CD8-positive, alpha-beta memory T cell (primary cell): ENCODE measurements at places on chromosomes 13 and 19.

DNA sequence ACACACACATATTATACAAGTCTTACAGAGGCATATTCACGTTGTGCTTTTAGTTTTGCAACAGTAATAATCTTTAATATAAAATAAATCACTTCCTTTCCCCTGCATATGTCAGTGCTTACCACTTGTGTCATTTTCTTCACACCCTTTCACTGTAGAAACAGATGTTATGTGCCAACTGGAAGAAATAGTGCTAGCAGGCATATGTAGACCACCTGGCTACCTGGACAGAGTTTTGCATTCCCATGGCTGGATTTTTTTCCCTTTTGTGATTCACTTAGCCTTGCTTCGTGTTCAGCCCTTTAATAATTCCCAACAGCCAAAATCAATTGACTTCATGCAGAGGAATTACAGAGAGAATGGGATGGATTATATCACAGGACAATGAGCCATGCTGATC lies 399.1 kb upstream of the SPRY2 start:
- DNase-seq, result no peak

GRCh38 chr19:55058781-55059610 lies 4.0 kb downstream of the RDH13 start:
- no peak for DNase-seq

- DNase-seq, result no peak
Observed at GRCh38 chr19:37692956-37693620, 26.5 kb downstream of the ZNF607 start.

- DNase-seq, result no peak
Observed at GRCh38 chr13:91372911-91373310, 25.4 kb downstream of the MIR17HG start.

GRCh38 chr13:47481536-47481935 lies 519.5 kb downstream of the SUCLA2 start:
- DNase-seq, result no peak

DNA sequence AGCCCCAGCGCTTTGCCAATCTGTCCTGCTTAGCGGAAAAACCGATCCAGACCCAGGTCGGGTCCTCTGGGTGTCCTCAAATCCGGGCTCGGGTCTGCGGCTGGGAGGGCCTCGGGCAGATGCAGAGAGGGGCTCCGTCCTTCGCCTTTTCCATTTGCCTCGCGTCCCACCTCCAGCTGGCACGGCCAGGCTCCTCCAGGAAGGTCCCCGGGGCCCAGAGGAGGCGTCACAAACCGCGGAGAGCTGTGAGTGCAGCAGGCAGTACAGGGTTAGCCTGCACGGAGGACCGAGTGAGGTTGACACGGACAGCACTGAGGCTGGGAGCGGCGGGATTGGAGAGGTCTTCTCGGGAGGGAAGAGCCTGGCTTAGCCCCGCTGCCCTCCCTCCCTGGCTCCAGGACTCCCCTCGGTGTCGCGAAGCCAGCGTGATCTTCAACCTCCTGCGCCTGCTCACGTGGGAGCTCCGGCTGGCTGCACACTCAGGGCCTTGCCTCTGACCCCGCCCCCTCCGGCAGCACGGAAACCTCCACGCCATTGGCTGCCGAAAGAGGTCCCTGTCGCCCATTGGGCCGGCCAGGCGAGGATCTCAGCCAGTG lies 2.8 kb upstream of the IFNL2 start:
- DNase-seq, result no peak

DNA sequence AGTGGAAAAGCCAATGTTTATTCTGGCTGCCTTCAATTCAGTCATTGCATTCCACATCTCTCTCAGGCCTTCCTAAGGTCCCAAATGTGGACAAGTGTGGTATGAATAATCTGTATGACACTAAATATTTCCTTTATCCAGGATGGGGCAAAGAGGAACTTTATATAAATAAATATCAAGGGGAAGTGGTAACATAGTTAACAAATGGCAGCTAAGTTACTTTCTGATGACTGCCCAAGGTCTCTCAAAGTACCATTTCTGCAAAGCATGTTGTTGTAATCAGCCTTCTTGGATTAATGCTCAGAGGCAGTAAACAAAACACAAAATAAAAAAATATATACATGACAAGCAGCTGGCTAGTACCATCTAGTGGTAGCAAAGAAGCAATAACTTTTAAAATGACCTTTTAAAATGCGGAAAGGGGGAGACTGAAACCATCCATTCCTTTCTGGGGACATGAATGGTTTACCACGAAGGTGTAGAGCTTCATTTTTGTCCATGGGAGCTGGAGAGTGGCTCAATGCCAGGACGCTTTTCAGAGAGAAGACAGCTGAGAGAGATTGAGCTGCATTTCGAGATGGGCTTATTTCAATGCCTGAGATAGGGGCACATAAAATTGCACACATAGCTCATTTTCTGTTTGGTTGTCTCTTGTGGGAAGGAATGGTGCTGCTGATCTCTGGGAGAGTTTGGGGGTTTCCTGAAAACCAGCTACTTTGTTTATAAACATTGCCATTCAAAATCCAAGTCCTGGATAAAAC lies 259.2 kb downstream of the RFC3 start:
- no peak for DNase-seq

DNA sequence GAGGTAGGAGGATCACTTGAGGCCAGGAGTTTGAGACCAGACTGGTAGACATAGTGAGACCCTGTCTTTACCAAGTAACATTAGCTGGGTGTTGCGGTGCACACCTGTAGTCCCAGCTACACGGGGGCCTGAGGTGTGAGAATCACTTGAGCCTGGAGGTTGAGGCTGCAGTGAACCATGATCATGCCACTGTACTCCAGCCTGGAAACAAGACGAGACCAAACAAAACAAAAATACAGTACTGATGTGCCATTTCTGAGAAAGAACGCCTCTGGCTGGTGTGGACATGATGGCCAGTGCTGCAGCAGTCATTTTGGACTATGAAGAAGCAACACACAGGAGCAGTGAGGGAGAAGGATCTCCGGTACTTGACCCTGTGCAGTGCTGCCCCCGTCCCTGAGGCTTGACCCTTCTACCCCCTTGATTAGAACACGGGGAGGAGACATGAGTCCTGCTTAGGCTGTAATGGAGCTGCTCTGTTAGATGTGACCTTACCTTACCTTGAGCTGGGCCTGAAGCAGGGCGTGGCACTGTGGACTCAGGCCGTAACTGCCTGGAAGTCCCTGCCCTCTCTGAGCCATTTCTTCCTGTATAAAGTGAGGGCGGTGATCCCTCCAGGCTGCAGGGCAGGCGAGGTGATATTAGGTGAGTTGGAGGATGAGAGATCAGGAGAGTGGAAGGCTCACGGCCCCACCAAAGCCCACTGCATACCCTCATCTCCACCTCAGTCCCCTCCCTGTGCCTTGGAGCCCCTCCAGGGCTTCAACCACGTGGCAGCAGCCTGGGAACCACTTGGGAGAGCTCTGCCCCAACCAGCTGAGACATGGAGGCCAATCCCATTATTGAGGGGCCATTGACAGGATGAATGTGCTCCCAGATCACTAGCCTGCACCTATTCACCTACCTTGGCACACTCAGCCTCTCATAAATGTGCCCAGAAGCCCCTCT lies 5.9 kb downstream of the RPL18A start:
- DNase-seq, result no peak

DNA sequence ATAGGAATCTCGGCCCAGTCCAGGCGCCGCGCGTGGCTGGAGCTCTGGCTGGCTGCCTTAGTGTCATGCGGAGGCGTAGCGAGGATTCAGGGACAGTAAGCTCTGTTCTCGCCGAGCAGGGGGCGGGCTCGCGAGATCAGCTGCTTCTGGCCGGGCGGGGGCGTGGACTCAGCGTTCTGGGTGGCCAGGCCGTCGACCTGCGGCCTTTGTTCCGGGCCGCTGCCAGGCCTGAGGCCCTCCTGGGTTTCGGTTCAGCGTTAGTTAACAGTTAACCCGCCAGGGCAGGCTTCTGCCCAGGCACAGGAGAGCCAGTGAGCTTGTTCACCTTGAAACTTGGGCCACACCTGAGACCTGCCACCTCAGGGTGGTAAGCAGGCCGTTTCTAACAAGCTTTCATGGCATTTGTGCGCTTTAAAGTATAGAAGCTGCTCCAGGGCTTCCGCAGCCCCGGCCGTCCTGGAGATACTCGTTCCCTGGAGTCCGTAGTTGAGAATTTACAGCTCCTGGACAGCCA lies 332.2 kb upstream of the SGCG start:
- no peak for DNase-seq

DNA sequence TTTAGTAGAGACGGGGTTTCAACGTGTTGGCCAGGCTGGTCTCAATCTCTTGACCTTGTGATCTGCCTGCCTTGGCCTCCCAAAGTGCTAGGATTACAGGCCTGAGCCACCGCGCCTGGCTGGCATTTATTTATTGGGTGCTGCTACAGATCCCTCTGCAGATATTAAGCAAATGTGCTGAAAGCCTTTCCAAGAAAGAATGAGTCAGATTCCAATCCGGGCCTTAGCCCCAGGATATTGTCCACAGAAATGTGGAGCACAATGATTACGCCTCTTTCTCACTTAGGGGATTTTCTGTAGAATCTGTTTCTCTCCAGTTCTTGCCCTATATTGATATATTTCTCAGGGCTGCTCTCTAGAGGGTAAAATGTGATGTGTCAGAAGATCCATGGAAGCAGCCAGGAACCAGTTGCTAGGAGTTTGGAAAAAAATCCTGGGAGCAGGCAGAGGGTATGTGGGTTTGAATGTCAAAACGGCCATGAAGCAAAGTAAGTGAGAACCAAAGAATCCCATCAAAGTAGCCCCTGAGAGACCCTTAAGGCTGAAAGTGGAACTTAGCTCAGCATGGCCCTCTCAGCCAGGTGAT lies 24.8 kb upstream of the IGFL4 start:
- no peak for DNase-seq
